ENCODE measurements at places on chromosomes 2 and 18. TPM values are rescaled to one million over a fixed set of nuclear protein-coding genes. Genes with fewer than 3 reads are reported as not detected.
A peak's percentile ranks its signal among the peaks of the same experiment; 100 is the strongest.

CYP27A1 gene
- 28.8 TPM for total RNA-seq

DNA sequence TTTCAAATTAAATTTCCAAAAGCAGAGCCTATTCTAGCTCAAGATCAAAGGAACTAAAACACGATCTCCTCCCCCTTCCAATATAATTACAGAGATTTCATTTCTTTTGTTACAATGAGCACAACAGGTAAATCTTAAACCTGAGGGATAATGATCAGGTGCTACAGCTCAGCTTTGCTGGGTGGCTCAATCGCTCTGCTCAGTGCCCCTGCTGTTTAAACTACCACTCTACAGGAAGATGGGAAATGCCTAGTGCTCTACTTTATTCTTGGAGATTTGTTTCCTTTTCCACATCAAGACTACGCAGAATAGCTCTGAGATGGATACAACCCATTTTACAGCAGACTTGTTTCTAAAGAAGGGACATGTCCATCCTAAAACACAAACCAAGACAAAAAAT, 162.3 kb downstream of the TCF4 start:
- no peak for DNase-seq

- DNase-seq = no peak
Observed at GRCh38 chr2:162025121-162025911, 48.7 kb downstream of the DPP4 start.

GRCh38 chr2:86274265-86274917, 63.0 kb downstream of the REEP1 start:
- DNase-seq = no peak

ANKRD23 gene
- 7.2 TPM for total RNA-seq

DNA sequence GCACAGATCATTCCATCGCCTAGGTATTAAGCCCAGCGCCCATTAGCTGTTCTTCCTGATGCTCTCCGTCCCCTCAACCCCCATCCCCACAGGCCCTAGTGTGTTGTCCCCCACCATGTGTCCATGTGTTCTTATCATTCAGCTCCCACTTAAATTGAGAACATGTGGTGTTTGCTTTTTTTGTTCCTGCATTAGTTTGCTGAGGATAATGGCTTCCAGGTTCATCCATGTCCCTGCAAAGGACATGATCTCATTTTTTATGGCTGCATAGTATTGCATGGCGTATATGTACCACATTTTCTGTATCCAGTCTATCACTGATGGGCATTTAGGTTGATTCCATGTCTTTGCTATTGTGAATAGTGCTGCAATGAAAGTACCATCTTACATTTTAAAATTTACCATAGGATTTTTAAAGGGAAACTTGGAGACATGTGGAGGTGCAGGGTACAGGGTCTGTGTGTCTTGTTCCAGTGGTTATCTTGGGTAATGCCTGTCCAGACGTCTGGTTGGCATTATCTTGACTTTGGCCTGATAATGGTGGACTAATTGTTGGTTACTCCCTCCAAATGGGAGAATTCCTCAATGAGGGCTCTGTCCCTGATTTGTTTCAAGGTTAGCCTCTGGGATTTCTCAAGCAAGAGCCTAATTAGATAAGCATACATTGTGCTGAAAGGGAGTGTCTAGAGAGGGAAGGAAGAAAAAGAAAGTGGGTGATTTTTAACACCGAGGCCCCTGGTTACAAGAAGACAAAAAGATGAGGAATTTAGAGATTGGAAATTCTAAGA, 21.6 kb downstream of the KLHL23 start:
- no peak for DNase-seq

GRCh38 chr2:239712755-239713154, 311.9 kb upstream of the HDAC4 start:
- DNase-seq = no peak

NDC80 gene
- total RNA-seq = 0.98 TPM

SNTG2 gene
- total RNA-seq = 7.4 TPM

- no peak for DNase-seq
Observed at GRCh38 chr2:10441948-10442347, 6.2 kb downstream of the ODC1 start.

DNA sequence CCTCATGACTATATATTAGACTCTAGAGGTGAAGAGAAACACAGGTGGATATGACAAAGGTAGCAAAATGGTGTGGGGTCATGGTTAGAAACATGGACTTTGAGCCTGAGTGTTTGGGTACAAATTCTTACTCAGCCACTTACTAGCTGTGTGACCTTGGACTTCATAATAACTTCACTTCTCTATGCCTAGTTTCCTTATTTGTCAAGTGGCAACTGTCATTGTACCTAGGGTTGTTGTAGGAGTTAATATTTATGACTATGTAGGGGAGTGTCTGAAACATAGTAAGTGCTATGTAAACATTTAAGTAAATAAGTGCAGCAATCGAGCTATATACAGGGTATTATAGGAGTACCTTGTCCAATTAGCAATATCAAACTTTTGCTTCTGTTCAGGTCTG, 49.7 kb upstream of the RAPH1 start:
- no peak for DNase-seq

MPV17 gene
- total RNA-seq = 95.1 TPM

DNA sequence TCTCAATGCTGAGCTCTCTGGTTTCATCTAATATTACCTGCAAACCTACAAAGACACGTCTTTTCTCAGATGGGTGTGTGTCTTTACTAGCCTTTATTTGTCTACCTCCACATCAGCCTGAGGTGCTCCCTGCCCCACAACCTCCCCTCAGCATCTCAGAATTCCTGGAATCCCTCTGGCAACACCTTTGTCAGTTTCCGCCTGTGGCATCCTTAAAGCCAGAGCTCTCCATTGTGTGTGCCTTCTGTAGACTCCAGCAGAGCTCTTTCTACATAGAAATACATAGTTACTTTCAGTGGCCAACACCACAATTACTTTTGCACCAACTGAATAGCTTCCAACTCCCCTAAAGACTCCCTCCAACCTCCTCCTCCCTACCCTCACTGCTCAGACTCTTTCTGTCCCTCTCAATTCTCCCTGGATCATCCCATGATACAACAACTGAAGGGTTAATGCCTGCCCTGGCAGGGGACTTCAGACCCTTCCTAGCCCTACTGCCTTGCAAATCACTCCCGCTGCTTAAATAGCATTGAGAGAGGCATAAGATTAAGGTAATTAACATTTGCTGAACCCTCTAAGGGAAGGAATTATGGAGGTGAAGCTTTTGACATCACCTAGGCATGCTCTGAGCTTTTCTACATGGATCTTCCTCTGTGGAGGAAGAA, 39.6 kb upstream of the RMDN2 start:
- DNase-seq = no peak

GRCh38 chr2:148704247-148704646, 59.7 kb downstream of the EPC2 start:
- DNase-seq = no peak

TMEM37 gene
- 43.2 TPM for total RNA-seq

DNA sequence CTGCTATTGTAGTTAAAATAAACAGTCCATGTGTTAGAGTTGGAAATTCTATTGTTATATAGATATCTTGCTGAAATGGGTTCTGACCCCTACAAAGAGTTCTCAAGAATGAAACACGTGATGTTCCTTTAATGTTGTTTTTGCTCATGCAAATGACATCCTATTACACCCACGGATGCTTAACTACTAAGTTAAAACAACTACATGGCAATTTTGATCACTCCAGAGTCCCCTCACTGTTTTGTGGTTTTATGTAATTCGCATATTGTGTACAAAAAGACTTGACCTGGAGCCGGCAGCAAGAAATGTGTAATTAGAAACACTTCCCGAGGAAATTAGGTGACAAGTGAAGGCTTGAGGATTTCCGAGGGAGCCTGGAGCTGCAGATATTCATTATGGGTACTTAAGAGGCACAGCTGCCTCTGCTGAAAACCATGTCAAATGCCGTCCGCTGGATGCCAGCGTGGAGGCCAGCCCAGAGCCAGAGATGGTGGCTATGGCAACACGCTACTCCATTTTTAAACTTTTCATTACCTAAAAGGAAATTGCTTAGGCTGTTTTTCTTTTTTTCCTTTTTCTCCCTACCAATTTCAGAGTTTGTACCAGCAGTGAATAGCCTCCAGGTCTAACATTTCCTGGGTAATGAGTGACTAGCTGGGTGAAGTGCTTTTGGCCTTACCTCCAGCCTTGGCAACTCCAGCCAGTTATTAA, 21.0 kb upstream of the CABLES1 start:
- DNase-seq = peak; percentile 42

DNA sequence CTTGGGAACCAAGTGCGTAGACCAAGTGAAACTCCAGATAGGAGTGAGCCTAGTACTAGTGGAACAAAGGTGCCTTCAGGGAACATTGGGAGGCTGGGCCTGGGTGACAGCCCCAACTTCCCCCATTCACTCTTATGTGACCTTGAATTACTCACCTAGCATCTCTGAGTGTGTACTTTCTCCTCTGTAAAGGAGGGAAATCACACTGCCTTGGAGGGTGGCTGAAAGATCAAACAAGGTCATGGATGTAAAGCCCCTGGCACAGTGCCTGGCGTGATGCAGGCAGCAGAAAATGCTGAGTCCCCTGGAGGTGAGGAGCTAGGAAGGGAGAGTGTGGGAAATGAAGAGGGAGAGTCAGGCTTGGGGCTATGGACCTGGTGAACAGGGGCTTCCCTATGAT, 45.9 kb downstream of the MARCO start:
- no peak for DNase-seq

- DNase-seq = no peak
Observed at GRCh38 chr2:235002198-235003095, 50.6 kb downstream of the SH3BP4 start.

DNA sequence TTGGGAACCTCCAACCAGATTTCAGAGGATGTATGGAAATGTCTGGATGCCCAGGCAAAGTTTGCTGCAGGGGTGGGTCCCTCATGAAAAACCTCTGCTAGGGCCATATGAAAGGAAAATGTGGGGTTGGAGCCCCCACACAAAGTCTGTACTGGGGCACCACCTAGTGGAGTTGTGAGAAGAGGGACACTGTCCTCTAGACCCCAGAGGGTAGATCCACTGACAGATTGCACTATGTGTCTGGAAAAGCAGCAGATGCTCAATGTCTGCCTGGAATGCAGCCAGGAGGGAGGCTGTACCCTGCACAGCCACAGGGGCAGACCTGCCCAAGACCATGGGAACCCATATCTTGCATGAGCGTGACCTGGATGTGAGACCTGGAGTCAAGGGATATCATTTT, 573.7 kb upstream of the NXPH2 start:
- no peak for DNase-seq

GRCh38 chr2:192735447-192735846, 540.7 kb upstream of the TMEFF2 start:
- no peak for DNase-seq

- no peak for DNase-seq
Observed at GRCh38 chr2:100782380-100782878, 37.5 kb upstream of the NPAS2 start.

DNA sequence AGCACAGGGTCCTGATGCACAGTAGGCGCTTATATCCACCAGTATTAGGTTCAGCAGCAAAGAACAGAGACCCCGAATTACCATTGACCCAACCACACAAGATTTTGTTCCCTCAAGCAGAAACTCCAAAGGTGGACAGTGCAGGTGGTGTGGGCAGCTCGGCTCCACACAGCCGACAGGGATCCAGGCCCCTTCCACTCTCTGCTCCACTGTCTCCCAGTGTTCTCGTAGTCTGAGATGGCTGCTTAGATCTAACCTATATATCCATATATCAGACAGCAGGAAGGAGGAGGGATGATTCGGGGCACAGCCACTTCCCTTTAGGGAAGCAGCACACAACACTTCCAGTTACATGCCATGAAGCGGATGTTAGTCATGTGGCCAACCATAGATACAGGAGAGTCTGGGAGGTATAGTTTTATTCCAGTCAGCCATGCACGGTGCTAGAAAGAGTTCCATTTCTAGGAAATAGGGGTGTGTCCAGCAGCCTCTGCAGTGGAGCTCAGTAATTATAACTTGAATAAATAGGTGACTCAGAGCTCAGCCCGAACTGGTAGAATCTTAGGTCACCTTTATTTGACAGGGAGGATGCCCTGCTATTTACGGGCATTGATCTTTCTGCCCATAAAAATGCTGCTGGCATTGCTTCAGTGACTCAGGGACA, 158.9 kb downstream of the TWIST2 start:
- DNase-seq = peak; percentile 0

ARL5A gene
- total RNA-seq = 45.6 TPM

VSNL1 gene
- total RNA-seq = 2.6 TPM

RGPD4 gene
- not detected for total RNA-seq

DCDC2C gene
- 0.59 TPM for total RNA-seq

- DNase-seq = no peak
Observed at GRCh38 chr2:204005940-204006721, 69.6 kb downstream of the ICOS start.

DNA sequence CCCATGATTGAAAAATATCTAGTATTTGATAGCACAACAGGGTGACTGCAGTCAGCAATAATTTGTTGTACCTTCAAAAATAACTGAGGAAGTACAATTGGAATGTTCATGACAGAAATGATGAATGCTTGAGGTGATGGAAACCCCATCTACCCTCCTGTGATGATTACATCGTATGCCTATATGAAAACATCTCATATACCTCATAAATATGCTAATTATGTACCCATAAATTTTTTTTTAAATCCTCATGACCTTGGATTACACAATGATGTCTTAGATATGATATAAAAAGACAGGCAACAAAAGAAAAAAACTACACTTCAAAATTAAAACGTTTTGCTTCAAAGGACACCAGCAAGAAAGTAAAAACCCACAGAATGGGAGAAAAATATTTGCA, 1.4 kb upstream of the POLR1B start:
- no peak for DNase-seq

- no peak for DNase-seq
Observed at GRCh38 chr2:230885463-230886130, 20.9 kb downstream of the ITM2C start.

GRCh38 chr2:62209427-62209991, 13.6 kb downstream of the B3GNT2 start:
- no peak for DNase-seq

DNA sequence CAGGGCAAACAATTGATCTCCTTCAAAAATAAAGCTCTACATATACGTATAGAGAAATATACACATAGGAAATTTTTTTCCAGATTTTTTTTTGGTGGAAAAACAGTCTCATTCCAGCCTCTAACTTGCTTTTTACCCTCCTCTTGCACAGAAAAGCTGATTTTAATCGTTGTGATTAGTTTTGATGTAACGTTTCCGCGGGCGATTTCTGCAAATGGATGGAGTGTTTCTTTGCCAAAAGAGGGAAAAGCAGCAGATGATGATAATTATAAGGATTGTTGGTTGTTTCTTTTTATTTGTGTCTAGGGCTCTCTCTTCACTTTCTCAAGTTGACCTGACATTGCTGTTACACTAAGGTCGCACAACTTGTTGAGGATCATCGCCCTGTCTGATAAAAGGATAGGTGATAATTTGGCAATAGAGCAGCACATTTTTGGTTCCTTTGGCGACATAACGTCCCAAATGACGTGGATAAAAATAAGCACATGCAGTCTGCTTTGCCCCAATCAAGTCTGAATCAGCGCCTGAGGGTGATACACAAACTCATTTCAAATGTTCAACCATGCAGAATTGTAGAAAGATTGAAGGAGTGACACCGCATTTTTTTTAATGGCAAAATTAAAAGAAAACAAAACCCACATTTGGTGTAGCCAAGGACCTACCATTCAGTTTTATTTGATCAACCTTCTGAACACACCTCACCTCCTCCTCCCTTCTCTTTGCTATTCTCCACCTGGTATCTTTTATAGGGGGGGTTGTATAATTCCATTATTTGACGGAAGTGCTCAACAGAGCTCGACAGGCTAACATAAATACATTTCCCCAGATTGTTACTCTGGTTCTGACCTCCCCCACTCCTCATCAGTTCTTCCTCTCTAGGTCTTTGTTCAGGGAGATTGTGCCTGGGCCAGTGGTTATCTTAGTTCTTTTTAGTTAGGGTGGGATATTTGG, 109.6 kb upstream of the KCTD1 start:
- DNase-seq = no peak

CIAO1 gene
- 127 TPM for total RNA-seq

CLEC4F gene
- not detected for total RNA-seq

Measured in breast epithelium (tissue), 4 donors.